ENCODE measurements at places on chromosomes 7 and 10. TPM values are rescaled to one million over a fixed set of nuclear protein-coding genes. Genes with fewer than 3 reads are reported as not detected.

GRCh38 chr7:100944138-100944537, 5.2 kb upstream of the MUC3A start:
- no peaks in the 10 kb centered on the region for H3K4me1 ChIP-seq
- H3K27ac ChIP-seq: no peak overlapping the region
- H3K27me3 ChIP-seq: peaks cover 3% of the 10 kb centered on the region
- no peak for DNase-seq
- no peaks in the 10 kb centered on the region for H3K36me3 ChIP-seq

- no peak overlapping the region for H3K4me3 ChIP-seq
- peaks cover 28% of the 10 kb centered on the region for H3K4me1 ChIP-seq
- no peak for DNase-seq
- no peak overlapping the region for H3K27ac ChIP-seq
Observed at GRCh38 chr10:110504111-110504735, 6.5 kb downstream of the DUSP5 start.

DNA sequence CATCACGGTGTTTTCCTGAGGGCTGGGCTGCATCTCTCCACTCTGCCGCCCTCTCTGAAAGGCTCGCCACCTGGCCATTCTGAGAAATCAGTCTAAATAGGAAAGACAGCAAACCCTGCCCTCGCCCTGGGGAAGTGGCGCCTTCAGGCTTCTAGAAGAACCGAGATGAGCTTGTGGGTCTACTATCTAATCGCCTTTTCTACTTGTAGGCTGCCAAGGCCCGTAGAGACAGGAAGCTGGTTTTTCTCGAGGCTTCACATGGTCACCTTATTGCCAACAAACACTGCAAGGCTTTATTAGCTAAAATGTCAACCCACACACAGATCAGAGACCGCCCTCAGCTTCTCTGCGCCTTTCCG, 21.4 kb downstream of the LAT2 start:
- no peak for DNase-seq
- no peaks in the 10 kb centered on the region for H3K4me1 ChIP-seq
- H3K27me3 ChIP-seq: no peaks in the 10 kb centered on the region
- no peak overlapping the region for H3K4me3 ChIP-seq
- H3K36me3 ChIP-seq: peaks cover 18% of the 10 kb centered on the region

DNA sequence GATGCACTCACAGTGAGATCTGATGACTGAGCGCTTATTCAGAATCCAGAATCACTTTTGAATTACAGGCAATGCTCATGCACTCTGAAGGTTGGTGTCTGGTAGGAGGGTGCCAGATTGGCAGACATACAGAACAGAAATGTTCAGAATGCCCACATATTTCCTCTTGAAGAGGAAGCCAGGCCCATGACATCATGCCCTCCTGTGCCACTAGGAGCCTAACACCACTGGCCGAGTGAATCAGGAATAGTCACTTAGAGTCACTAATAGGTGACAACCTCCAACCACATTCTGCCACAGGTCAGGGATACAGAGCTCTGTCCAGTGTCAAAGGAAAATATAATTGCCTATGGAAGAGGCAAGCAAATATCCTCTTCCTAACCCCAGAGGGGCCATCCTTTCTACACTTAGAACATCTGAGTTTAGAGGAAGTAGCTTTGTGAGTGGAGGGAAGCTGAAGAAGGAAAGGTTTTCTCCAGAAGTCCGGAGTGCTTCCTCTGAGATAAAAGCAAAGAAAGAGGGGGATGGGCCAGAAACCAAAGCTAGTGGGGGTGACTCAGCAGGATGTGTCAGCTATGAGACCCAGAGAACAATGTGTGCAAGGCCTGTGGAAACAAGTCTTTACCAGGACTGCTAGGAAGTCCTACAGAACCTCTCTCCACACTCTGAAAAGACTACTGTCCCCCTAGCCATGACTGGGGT, 838.8 kb downstream of the GRID1 start:
- peaks cover 4% of the 10 kb centered on the region for H3K36me3 ChIP-seq
- H3K27me3 ChIP-seq: no peaks in the 10 kb centered on the region
- no peak overlapping the region for H3K4me3 ChIP-seq

GRCh38 chr10:31526681-31527080, 207.7 kb downstream of the ZEB1 start:
- peak overlapping the region; percentile 46 for H3K27ac ChIP-seq
- DNase-seq: no peak
- H3K27me3 ChIP-seq: no peaks in the 10 kb centered on the region
- no peaks in the 10 kb centered on the region for H3K4me1 ChIP-seq

- peaks cover 10% of the 10 kb centered on the region for H3K36me3 ChIP-seq
- H3K27me3 ChIP-seq: no peaks in the 10 kb centered on the region
- H3K27ac ChIP-seq: peak overlapping the region; percentile 75
Observed at GRCh38 chr7:158107806-158108205, 479.8 kb downstream of the PTPRN2 start.

GRCh38 chr10:16597656-16598055, 76.0 kb upstream of the C1QL3 start:
- H3K27me3 ChIP-seq: no peaks in the 10 kb centered on the region
- no peak for DNase-seq
- no peaks in the 10 kb centered on the region for H3K4me1 ChIP-seq
- H3K4me3 ChIP-seq: no peak overlapping the region
- peaks cover 3% of the 10 kb centered on the region for H3K36me3 ChIP-seq

DNA sequence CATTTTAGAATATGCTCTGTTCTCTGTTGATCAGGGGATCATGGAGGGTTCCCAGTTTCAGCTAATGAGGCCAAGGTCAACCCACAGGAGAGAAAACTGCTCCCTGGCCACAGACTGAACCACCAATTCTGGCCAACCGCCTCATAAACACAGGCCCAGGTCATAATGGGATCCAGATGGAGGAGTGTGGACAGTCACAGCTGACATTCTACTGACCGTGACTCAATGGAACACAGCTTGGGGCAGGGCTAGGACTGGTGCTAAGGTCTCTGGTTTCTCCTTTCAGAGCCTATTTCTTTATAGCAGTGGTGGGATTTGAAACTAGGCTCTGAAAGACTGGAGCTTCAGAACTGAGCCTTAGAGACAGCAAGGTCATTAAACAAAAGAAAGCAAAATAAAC, 68.3 kb downstream of the HIPK2 start:
- peaks cover 34% of the 10 kb centered on the region for H3K4me1 ChIP-seq
- no peaks in the 10 kb centered on the region for H3K27me3 ChIP-seq
- no peak for DNase-seq
- no peak overlapping the region for H3K27ac ChIP-seq
- peaks cover 4% of the 10 kb centered on the region for H3K36me3 ChIP-seq

- H3K27ac ChIP-seq: peak overlapping the region; percentile 35
- H3K36me3 ChIP-seq: no peaks in the 10 kb centered on the region
- no peaks in the 10 kb centered on the region for H3K4me1 ChIP-seq
Observed at GRCh38 chr7:36109013-36109627, 43.9 kb upstream of the EEPD1 start.

DNA sequence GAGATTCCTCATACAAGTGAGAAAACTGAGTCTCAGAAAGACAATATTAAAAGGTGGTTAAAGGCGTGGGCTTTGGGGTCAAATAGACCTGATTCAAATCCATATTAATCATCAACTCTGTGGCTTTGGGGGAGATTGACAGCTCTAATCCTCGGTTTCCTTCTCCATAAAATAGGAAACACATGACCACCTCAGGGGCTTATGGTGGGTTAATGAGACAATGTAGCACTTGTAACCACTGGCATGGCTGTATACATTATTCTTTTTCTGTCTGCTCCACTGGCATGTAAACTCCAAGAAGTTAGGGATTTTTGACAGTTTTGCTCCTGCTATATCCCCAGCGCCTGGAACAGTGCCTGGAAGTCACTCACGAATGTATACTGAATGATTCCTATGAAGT, 120.8 kb upstream of the GAD2 start:
- no peak overlapping the region for H3K27ac ChIP-seq
- no peak for DNase-seq
- peaks cover 4% of the 10 kb centered on the region for H3K27me3 ChIP-seq
- H3K4me1 ChIP-seq: no peaks in the 10 kb centered on the region
- no peak overlapping the region for H3K4me3 ChIP-seq

GRCh38 chr7:151895631-151896031, 18.7 kb upstream of the PRKAG2 start:
- H3K4me1 ChIP-seq: peaks cover 22% of the 10 kb centered on the region
- H3K27me3 ChIP-seq: peaks cover 38% of the 10 kb centered on the region
- no peaks in the 10 kb centered on the region for H3K36me3 ChIP-seq
- H3K27ac ChIP-seq: no peak overlapping the region
- no peak overlapping the region for H3K4me3 ChIP-seq
- no peak for DNase-seq

Gene FZD8
- total RNA-seq: 3.5 TPM

DNA sequence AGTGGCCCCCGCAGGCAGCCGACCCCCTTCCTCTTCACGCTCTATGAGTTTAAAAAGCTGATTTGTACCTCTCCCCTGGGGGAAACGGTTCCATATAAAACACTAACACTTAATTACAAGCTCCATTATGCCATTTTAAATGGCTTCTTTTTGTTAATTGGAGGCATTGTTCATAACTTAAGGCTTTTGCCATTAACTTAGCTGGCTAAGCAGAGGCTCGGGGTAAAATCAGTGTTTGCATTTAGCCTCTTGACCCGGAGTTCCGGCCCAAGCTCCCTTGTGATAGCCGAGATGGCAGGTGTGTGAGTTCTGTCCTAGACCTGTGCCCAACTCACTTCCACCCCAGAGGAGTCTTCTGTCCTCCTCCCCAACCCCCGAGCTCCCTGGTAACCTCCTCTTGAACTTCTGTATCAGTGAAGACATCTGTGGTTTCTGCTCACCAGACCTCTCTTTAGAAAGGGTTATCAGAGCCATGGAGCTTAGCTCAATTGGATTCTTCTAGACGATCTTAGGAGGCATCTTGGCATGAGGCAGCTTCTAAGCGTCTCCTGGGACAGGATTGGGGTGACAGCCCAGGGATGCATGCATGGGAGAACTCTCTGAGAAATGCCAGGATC, 34.2 kb upstream of the SH2B2 start:
- H3K27ac ChIP-seq: no peak overlapping the region
- H3K4me1 ChIP-seq: peaks cover 51% of the 10 kb centered on the region
- peaks cover 3% of the 10 kb centered on the region for H3K36me3 ChIP-seq

Gene TMEM213
- total RNA-seq: not detected

- H3K27ac ChIP-seq: no peak overlapping the region
- H3K36me3 ChIP-seq: no peaks in the 10 kb centered on the region
- no peak for DNase-seq
- H3K4me1 ChIP-seq: no peaks in the 10 kb centered on the region
- H3K4me3 ChIP-seq: no peak overlapping the region
Observed at GRCh38 chr7:24325708-24326107, 41.7 kb downstream of the NPY start.

DNA sequence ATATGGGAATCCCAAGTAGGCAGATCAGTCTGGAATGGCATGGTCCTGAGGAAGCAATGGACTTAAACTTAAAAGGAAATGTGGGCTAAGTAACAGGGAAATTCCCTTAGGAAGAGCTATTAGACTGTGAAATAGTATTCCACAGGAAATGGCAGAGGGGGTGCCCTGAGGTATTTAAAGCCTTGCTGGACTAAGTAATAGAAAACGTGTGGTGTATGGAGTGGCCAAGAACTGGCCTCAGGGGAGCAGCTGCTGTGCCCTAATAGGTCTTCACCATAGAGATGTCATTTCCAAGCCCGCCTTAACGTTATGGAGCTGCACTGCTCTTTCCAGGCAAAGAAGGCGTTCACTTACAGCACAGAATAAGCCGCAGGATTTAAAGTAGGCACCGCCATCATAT, 365.2 kb upstream of the ZMIZ1 start:
- H3K4me1 ChIP-seq: peaks cover 15% of the 10 kb centered on the region
- no peak overlapping the region for H3K27ac ChIP-seq
- H3K27me3 ChIP-seq: no peaks in the 10 kb centered on the region
- no peak for DNase-seq
- no peaks in the 10 kb centered on the region for H3K36me3 ChIP-seq

GRCh38 chr7:179209-179681, 13.1 kb upstream of the FAM20C start:
- no peaks in the 10 kb centered on the region for H3K36me3 ChIP-seq
- no peak overlapping the region for H3K27ac ChIP-seq
- no peaks in the 10 kb centered on the region for H3K27me3 ChIP-seq
- no peak for DNase-seq
- no peak overlapping the region for H3K4me3 ChIP-seq

- peaks cover 4% of the 10 kb centered on the region for H3K36me3 ChIP-seq
- H3K4me1 ChIP-seq: no peaks in the 10 kb centered on the region
- DNase-seq: no peak
- no peak overlapping the region for H3K4me3 ChIP-seq
Observed at GRCh38 chr7:1919539-1920265, 249.6 kb downstream of the ELFN1 start.

DNA sequence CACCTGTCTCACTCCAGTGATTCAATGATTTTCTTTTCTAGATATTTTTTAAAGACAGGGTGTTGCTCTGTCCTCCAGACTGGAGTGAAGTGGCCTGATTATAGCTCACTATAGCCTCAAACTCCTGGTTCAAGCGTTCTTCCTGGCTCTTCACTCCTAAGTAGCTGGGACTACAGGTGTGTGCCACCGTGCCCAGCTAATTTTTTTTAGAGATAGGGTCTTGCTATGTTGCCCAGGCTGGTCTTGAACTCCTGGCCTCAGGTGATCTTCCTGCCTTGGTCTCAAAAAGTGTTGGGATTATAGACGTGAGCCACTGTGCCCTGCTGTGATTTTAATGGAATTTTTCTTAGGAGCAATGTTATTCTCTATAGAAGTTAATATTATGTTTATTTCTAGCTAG, 14.1 kb downstream of the NUP205 start:
- no peak for DNase-seq
- peaks cover 5% of the 10 kb centered on the region for H3K4me1 ChIP-seq
- no peak overlapping the region for H3K4me3 ChIP-seq
- H3K27ac ChIP-seq: peak overlapping the region; percentile 57
- no peaks in the 10 kb centered on the region for H3K27me3 ChIP-seq

Gene CTNNA3
- 5.5 TPM for total RNA-seq

- H3K4me3 ChIP-seq: no peak overlapping the region
- H3K4me1 ChIP-seq: no peaks in the 10 kb centered on the region
- no peak overlapping the region for H3K27ac ChIP-seq
Observed at GRCh38 chr7:92412745-92413144, 34.5 kb upstream of the GATAD1 start.

DNA sequence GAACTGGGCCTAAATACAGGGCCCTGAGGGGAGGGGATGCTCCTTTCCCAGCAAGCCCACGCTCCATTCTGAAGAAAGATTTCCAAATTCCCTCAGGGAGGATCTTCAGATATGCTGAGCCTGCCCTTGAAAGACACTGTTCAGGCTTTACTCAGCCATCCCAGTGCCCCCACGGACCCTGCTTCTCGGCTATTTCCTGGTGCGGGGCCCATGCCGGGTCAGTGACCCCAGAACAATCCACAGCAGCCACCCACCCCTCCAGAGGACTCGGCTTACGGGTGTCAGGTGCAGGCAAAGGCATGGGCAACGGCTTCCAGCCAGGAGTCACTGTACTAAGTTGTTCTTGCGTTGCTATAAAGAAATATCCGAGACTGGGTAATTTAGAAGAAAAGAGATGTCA, 137.1 kb downstream of the OAT start:
- H3K27me3 ChIP-seq: no peaks in the 10 kb centered on the region
- no peaks in the 10 kb centered on the region for H3K36me3 ChIP-seq
- H3K4me3 ChIP-seq: no peak overlapping the region
- no peak overlapping the region for H3K27ac ChIP-seq

Gene CACNA2D1
- total RNA-seq: 4.5 TPM

Gene CXCL12
- 3.6 TPM for total RNA-seq

Gene UPK3B
- total RNA-seq: not detected

Gene STEAP2
- 1.6 TPM for total RNA-seq

Gene CTAGE8
- total RNA-seq: 0.72 TPM
